ENCODE measurements at places on chromosomes 16 and 17.

DNA sequence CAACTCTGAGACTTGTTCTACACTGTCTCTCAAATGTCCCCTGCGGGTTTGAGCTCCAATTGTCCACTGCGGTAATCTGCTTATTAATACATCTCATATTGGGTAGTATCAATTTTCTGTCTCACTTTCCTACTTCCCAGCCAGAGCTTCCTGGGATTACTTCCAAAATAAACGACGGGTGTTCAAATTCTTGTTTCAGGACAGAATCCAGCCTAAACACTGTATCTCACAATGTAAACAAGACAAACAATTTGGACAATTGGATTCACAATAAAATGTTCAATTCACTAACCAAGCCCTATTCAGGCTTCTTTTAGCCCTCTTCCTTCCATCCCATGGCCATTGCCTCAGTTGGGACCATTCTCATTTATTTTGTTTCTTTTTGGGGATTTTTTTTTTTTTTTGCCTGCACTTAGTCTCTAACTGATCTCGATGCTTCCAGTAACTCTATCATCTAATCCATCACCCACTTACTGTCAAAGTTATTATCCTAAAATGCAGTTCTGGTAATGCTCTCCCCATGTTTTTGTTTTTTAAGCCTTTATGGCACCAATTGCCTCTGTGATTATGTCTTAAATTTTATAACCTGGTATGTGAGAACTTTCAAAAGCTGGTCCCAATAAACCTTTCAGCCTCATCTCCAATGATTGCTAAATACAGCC lies 2.0 kb upstream of the VAT1L start:
- no peak for DNase-seq

- no peak for DNase-seq
These were observed 33.8 kb downstream of the VWA3A start for GRCh38 chr16:22126037-22126558.

GRCh38 chr17:1050246-1050995 lies 53.5 kb downstream of the TIMM22 start:
- DNase-seq: no peak

- peak; percentile 46 for DNase-seq
These were observed 39.1 kb downstream of the PSME3IP1 start for GRCh38 chr16:57146735-57147134.

- peak; percentile 65 for DNase-seq
These were observed 88.2 kb upstream of the FA2H start for GRCh38 chr16:74862743-74863244.

DNA sequence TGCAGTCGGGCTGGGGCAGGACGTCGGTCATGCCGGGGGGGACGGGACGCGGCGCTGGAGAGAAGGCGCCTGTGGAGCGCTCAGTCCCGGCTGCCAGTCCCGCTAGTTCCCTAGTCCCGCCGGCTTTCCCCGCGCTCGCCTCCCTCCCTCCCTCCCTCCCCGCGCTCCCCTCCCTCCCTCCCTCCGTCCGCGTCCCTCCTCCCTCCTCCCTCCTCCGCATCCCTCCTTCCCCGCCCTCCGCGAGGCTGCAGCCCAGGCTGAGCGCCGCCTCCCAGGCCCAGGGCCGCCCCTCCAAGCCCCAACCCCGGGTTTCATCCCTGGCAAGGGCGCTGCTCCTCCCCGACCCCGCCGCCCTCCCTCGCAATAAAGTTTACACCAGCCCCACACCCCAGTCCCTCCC lies 34.8 kb downstream of the TIMM22 start:
- DNase-seq: no peak

GRCh38 chr17:56172517-56172982 lies 19.3 kb downstream of the ANKFN1 start:
- DNase-seq: no peak

GRCh38 chr17:32741381-32741780 lies 135.5 kb downstream of the MYO1D start:
- no peak for DNase-seq

- DNase-seq: no peak
These were observed 85.6 kb downstream of the KCNJ2 start for GRCh38 chr17:70254735-70255460.

DNA sequence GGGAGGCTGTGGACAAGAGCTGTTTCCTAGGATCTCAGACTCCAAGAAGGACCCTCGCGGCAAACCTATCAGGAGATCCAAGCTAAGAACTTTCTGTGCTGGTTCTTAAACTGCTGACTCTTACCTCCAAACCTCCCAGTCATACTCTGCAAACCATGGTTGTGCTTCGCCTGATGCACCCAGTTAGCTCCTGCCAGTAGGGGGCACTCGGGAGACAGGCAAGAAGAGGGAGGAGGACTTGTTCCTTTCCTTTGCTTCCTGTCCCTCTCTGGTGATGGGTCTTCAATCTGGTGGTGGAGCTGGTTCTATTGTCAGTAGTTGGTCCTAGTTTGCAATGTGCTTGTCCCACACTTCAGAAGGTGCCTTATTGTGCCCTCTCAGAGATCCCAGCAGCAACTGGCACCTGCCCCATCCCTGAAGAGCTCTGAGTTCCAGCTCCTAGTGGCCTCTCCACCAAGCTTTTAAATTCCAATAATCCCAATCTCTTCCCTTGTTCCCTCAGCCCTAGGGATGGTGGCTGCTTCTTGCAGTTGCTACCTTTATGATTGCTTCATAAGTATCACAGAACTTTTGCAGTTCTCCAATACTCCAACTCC lies 113.5 kb upstream of the RPL38 start:
- DNase-seq: peak; percentile 69

DNA sequence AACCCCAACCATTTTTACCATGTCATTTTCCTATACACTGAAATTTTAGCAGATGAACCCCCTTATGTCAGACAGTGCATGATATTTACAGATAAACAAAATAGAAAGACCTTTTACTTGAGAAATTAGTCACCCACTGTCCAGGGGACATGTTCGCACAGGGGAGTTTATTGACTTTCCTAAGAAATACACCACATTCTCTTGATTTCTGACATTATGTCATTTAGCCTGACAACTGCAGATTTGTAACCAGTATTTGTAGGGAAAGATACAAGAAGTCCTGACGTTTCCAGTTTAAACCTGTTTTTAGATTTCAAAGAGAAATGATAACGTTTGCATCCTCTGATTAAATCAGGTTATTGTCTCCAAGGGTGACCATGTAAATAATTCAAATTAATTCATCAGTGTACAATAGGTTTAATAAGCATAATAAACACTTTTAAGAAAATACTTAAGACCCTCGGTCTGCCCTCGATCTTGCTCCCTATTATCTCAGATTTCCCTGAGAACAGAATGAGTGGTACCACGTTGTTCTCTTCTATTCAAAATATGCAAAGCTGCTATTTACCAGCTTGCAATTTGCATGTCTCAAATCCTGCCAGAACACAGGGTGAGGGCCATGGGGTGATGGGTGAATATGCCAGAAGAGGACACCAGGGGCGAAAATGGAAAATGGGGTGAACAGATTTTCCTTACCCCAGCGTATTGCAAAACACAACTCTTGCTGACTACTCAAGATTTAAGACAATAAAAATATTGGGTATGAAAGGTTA lies 2.1 kb upstream of the LYRM9 start:
- no peak for DNase-seq

DNA sequence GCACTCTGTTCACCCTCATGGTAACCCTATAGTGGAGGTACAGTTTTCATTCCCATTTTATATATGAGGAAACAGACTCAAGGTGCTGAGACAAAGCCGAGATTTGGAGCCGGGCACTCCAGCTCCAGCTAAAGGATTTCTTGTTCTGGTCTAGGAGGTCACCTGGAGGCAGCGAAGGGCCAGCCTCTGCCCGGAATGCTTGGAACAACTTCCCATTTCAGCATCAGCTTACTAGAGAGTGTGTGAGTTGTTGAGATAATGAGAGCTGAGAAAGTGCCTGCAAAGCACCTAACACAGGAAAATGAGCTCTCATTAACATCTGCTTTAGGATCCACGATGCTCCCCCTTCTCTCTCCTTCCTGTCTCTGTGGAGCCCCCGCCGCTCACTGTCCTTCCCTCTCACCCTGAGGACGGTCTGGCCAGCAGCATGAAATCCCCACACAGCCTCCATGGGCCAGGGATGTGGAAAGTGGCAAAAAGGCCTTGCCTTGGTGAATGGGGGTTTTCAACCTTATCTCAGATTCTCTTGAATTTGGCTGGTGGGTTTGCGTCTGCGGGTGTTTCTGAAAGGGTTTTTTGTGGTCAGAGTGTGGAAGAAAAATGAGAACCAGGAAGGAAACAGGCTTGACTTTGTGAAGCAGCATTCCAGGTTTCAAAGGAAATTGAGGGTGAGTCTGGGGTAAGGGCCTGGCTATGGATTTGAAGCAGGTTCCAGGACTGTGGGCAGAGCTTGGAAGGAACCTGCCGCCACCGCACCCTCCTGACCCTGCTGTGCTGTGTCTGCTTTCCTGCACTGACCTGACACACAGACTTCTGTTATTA lies 178.7 kb downstream of the FOXL1 start:
- no peak for DNase-seq
